Motor neuron (in vitro differentiated cells): ENCODE measurements at places on chromosomes 3 and 15. TPM values are rescaled to one million over a fixed set of nuclear protein-coding genes. Genes with fewer than 3 reads are reported as not detected.

The DNAH12 gene
- total RNA-seq, result 0.36 and 0.54 TPM in 2 replicates

The GOLGA8A gene
- 56.2 and 87.7 TPM in 2 replicates for total RNA-seq

The LIPH gene
- total RNA-seq, result 16.7 and 17.8 TPM in 2 replicates

The RHCG gene
- total RNA-seq, result not detected in 2 replicates

The TBC1D23 gene
- total RNA-seq, result 24.5 and 25.8 TPM in 2 replicates

The HTR3C gene
- total RNA-seq, result 0.29 TPM in 1 of 2 replicates, not detected in the other

The SRGAP3 gene
- total RNA-seq, result 24.2 and 24.3 TPM in 2 replicates

The SOX14 gene
- 0.45 TPM in 1 of 2 replicates, not detected in the other for total RNA-seq

The PLA2G4E gene
- 0.10 and 0.52 TPM in 2 replicates for total RNA-seq

The MYO1E gene
- total RNA-seq, result 1.4 and 5.4 TPM in 2 replicates

The POPDC2 gene
- total RNA-seq, result 1.4 and 1.7 TPM in 2 replicates

The NR1D2 gene
- total RNA-seq, result 41.3 and 45.6 TPM in 2 replicates

The LRRC31 gene
- total RNA-seq, result 0.58 TPM in 1 of 2 replicates, not detected in the other

The DZIP1L gene
- 5.1 and 6.1 TPM in 2 replicates for total RNA-seq

The PLA2G4D gene
- 0.31 TPM in 1 of 2 replicates, not detected in the other for total RNA-seq

The SCN5A gene
- 1.5 and 1.9 TPM in 2 replicates for total RNA-seq

The TICRR gene
- 0.51 and 0.65 TPM in 2 replicates for total RNA-seq

The SSR3 gene
- total RNA-seq, result 78.4 and 83.1 TPM in 2 replicates

The CACNA1D gene
- 14.4 TPM in 2 replicates for total RNA-seq

The CCDC33 gene
- 5.5 and 8.4 TPM in 2 replicates for total RNA-seq

The GLDN gene
- total RNA-seq, result 0.20 and 0.27 TPM in 2 replicates

The ST3GAL6 gene
- total RNA-seq, result 9.2 and 13.0 TPM in 2 replicates

The SLC35G2 gene
- total RNA-seq, result 4.7 and 5.2 TPM in 2 replicates

The GHRL gene
- total RNA-seq, result 0.78 and 0.82 TPM in 2 replicates

The XCR1 gene
- total RNA-seq, result 0.22 and 0.31 TPM in 2 replicates

The ITIH4 gene
- 2.2 and 7.9 TPM in 2 replicates for total RNA-seq

The FBN1 gene
- total RNA-seq, result 12.3 and 14.1 TPM in 2 replicates

The ASB14 gene
- total RNA-seq, result 0.42 and 0.68 TPM in 2 replicates

The ST8SIA2 gene
- total RNA-seq, result 16.4 and 21.5 TPM in 2 replicates
